ENCODE measurements at places on chromosomes 11 and 22.

- DNase-seq, result no peak
Measured at GRCh38 chr22:19519041-19519926, 4.9 kb downstream of the CLDN5 start.

DNA sequence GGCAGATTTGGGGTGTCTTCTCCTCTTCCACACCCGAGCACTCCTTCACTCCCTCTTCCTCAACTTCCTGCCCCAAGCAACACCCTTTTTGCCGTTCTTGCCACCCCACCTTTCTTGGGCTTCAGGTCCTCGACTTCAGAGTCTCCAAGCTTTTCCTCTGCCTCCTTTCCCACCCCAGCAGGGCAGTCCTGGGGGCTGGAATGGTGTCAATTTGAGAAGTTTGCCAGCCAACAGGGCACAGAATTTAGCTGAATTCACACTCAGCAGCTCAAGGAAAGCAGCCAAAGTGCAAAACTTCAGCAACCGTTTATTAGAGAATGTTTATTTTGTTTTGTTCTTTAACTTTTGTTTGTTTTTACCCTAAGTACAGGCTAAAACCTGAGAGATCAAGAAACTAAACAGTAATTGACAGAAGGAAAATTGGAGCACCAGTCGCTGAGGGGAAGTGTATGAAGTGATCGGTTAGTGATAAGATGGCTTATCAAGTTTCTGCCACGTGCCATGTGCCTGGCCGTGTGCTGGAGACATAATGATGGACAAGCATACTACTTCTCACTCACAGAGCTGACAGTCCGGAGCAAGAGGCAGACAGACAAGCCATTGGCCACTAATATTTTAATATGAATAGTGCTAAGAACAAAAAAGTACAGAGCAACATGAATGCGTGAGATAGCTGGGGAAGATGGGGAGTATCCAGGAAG, 44.4 kb downstream of the AHNAK start:
- DNase-seq, result no peak

- DNase-seq, result no peak
Measured at GRCh38 chr11:117929142-117929915, at the start of gene TMPRSS13. Gene TMPRSS13, minus strand, starts transcription at chr11:117929402. Its CDS starts 95 bp downstream, at chr11:117929307.

- peak; percentile 52 for DNase-seq
Measured at GRCh38 chr11:64874308-64875240, 3.8 kb downstream of the EHD1 start.

- no peak for DNase-seq
Measured at GRCh38 chr11:69293087-69293486, 868 bp upstream of the MYEOV start.

DNA sequence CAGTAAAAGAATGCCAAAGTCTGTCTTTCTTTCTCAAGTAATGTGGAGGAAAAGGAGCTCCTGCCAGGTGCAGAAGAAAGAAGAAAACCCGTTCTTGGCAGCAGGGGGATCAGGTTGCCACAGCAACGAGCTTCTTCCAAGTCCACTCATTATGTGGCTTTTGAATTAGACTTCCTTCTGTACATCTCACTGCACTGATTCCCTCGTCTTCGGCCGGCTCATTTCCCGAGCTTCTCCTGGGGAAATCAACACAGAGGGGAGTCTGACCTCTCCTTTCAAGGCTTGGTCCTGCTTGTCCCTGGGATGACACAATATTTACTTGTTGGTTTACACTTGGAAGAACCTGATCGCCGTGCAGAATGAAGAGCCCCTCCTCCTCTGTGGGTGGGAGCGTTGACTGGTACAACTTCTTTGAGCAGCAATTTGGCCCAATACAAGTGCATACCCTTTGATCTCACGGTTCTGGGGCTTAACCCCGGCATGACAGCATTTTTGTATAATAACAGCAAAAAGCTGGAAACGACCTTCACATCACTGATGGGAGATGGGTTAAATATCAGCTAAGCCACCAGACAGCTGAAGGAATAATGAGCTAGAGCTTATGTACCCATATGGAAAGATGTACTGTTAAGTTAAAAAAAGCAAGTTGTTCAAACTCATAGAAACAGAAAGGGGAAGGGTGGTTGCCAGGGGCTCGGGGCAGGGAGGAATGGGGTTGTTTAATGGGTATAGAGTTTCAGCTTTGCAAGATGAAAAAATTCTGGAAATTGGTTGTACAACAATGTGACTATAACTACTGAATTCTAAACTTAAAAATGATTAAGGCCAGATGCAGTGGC, 35.4 kb downstream of the MCHR1 start:
- peak; percentile 89 for DNase-seq
